Tibial artery (tissue), 4 donors: ENCODE measurements at places on chromosomes 4 and X.

DNA sequence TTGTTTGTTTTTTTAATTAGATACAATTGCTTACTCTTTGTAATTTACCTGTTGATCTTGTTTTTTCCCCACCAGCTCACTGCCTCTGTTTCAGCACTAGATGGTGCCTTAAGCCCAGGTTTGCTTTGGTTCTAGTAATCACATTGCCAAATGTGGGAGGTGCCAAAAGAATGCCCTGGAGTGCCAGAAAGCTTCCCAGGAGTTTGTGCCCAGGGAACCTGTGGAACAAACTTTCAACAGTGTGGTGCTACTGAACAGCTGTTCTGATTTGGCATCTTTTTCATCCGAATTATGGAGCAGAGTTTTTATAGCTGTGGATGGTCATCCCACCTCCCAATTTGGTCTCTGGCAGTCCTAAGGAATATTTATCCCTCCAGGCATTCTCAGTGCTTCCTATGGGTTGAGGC, 1000.7 kb downstream of the STIM2 start:
- no peak overlapping the region for H3K27ac ChIP-seq
- no peaks in the 10 kb centered on the region for H3K4me1 ChIP-seq

GRCh38 chr4:18020145-18020670, 1.3 kb downstream of the LCORL start:
- DNase-seq = no peak
- H3K36me3 ChIP-seq = no peaks in the 10 kb centered on the region
- no peaks in the 10 kb centered on the region for H3K27me3 ChIP-seq
- peak overlapping the region; percentile 91 for H3K4me3 ChIP-seq

DNA sequence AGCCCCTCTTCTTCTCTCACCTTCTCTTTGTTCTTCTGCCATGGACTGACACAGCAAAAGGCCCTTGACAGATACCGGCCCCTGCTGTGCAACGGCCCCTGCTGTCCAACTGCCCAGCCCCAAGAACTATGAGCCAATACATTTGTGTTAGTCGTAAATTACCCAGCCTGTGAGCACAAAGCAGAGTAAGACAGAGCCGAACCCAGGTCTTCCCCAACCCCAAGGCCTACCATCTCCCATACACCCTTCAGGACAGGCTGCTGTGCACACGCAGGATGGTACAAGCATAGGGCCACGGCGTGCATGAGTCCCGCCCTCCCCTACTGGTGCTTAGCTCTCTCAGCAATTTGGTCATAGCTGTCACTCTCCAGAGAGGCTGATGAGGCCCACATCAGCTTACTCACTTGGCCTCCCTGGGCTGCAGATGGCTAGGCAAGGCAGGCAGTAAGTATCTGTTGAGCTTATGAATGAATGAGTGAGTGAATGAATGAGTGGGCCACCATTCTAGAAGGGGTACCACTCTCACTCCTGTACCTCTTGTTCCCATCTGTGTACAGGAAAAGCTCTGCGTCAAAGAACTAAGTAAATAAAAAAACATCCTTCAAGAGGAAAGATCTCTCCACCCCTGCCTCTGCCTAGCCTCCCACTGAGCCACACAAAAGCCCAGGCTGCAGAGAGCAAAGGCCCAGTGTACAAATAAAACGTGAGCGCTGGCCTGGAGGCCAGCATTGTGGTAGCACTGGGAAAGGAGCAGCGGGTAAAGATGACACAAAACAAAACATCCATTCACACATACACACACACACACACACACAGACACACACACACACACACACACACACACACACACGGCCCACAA, 13.9 kb downstream of the WDR1 start:
- H3K27me3 ChIP-seq = no peaks in the 10 kb centered on the region
- no peak overlapping the region for H3K4me3 ChIP-seq
- H3K27ac ChIP-seq = peak overlapping the region; percentile 96
- H3K4me1 ChIP-seq = peaks cover 100% of the 10 kb centered on the region
- no peak for DNase-seq

GRCh38 chr4:156945532-156945931, 26.1 kb downstream of the PDGFC start:
- H3K27me3 ChIP-seq = no peaks in the 10 kb centered on the region
- no peak for DNase-seq
- no peaks in the 10 kb centered on the region for H3K36me3 ChIP-seq
- no peak overlapping the region for H3K4me3 ChIP-seq
- no peaks in the 10 kb centered on the region for H3K4me1 ChIP-seq

- H3K27me3 ChIP-seq = no peaks in the 10 kb centered on the region
- H3K4me3 ChIP-seq = no peak overlapping the region
- peaks cover 5% of the 10 kb centered on the region for H3K36me3 ChIP-seq
- DNase-seq = no peak
- peaks cover 13% of the 10 kb centered on the region for H3K4me1 ChIP-seq
Observed at GRCh38 chr4:54255881-54256280, 26.8 kb downstream of the PDGFRA start.

- H3K27me3 ChIP-seq = no peaks in the 10 kb centered on the region
- no peak overlapping the region for H3K4me3 ChIP-seq
- no peak for DNase-seq
Observed at GRCh38 chr4:59127743-59128142, 2017.6 kb upstream of the IGFBP7 start.

DNA sequence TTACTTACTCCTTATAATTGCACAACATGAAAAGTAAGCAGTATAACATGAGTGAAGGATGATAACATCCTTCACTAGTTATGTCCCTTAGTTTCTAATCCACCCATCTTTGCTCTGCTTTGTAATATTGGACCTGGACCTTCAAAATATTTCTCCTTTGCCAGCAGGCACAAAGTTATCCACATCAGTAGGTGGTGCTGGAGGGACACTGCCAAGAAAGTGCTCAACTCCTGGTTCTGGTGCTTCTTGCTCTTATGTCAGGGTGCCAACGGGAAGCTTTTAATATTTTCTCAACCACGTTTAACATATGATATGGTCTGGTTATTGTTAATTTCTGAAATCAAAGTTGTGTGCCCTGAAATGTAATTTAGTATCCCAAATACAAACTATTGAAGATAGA, 49.1 kb downstream of the TMEM165 start:
- no peaks in the 10 kb centered on the region for H3K27me3 ChIP-seq
- H3K27ac ChIP-seq = no peak overlapping the region
- peaks cover 5% of the 10 kb centered on the region for H3K4me1 ChIP-seq
- no peak for DNase-seq
- peaks cover 41% of the 10 kb centered on the region for H3K36me3 ChIP-seq

- H3K27me3 ChIP-seq = no peaks in the 10 kb centered on the region
- no peaks in the 10 kb centered on the region for H3K4me1 ChIP-seq
- H3K36me3 ChIP-seq = no peaks in the 10 kb centered on the region
Observed at GRCh38 chr4:151854731-151855130, 93.9 kb upstream of the GATB start.

GRCh38 chrX:113947548-113947947, 636.3 kb upstream of the HTR2C start:
- no peaks in the 10 kb centered on the region for H3K27me3 ChIP-seq
- no peak overlapping the region for H3K4me3 ChIP-seq
- no peaks in the 10 kb centered on the region for H3K36me3 ChIP-seq
- H3K27ac ChIP-seq = no peak overlapping the region
- DNase-seq = no peak
- no peaks in the 10 kb centered on the region for H3K4me1 ChIP-seq

DNA sequence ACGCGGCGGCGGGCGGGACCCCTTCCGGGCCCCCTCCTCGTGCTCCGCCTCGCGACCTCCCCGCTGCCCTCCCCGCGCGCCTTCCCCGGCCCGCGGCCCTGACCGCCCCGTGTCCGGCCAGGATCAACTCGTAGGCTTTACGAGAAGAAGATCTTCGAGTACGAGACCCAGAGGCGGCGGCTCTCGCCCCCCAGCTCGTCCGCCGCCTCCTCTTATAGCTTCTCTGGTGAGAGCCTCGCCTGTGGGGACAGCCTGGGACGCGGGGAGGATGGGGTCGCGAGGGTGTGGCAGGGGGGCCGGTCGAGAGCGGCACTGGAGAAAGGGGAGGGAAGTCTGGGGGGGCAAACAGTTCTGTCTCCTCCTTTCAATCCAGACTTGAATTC, 465 bp downstream of the EMD start:
- H3K27me3 ChIP-seq = no peaks in the 10 kb centered on the region
- peak overlapping the region; percentile 97 for H3K27ac ChIP-seq
- peaks cover 10% of the 10 kb centered on the region for H3K36me3 ChIP-seq
- H3K4me3 ChIP-seq = peak overlapping the region; percentile 87
- peaks cover 49% of the 10 kb centered on the region for H3K4me1 ChIP-seq

GRCh38 chrX:43141885-43142284, 363.9 kb upstream of the PPP1R2C start:
- H3K27ac ChIP-seq = no peak overlapping the region
- H3K36me3 ChIP-seq = no peaks in the 10 kb centered on the region
- H3K4me1 ChIP-seq = peaks cover 6% of the 10 kb centered on the region
- no peak overlapping the region for H3K4me3 ChIP-seq
- H3K27me3 ChIP-seq = no peaks in the 10 kb centered on the region

- DNase-seq = no peak
- no peaks in the 10 kb centered on the region for H3K36me3 ChIP-seq
- no peaks in the 10 kb centered on the region for H3K27me3 ChIP-seq
- H3K27ac ChIP-seq = no peak overlapping the region
Observed at GRCh38 chr4:144902614-144903013, 195.4 kb downstream of the ANAPC10 start.

DNA sequence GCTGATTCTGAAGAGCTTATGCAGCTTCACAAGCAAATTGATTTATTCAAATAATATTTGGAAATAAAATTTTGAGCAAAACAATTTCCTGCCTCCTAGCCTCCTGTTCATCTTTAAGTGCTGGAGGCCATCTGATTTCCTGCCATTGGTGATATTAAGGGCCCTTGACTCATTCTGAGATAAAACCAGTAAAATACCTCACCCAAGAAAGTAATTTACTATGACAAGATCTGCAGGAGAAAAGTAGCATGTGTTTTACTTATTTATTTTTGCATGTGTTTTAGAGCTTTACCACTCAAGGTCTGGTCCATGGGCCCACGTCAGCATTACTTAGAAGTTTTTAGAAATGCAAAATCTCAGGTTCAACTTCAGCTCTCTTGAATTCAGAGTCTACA, 67.7 kb downstream of the DCLK2 start:
- H3K4me1 ChIP-seq = no peaks in the 10 kb centered on the region
- no peak for DNase-seq
- H3K27ac ChIP-seq = no peak overlapping the region
- H3K4me3 ChIP-seq = no peak overlapping the region
- H3K27me3 ChIP-seq = no peaks in the 10 kb centered on the region

- no peaks in the 10 kb centered on the region for H3K36me3 ChIP-seq
- DNase-seq = no peak
- H3K4me3 ChIP-seq = no peak overlapping the region
- no peak overlapping the region for H3K27ac ChIP-seq
Observed at GRCh38 chr4:41745292-41746024, 3.1 kb downstream of the PHOX2B start.

DNA sequence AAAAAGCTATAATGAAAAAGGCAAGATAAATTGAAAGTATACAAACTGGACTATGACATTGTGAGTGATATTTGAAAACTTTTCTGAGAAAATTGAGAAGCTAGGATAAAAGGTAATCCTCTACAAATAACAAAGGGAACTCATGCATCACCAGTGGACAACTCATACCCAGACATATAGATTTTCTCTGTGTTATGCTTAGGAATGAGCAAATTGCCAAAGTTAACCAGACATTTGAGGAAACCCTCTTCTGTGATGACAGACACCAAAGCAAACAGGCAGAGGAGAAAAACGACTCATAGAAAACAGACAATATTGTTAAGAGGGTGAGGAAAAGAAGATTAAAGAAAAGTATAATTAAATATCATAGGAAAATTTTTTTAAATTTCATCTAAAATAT, 186.5 kb downstream of the MAB21L2 start:
- DNase-seq = no peak
- H3K27ac ChIP-seq = no peak overlapping the region
- H3K4me3 ChIP-seq = no peak overlapping the region
- H3K4me1 ChIP-seq = no peaks in the 10 kb centered on the region
- H3K27me3 ChIP-seq = no peaks in the 10 kb centered on the region
